ENCODE measurements at places on chromosomes 5 and 9.

- DNase-seq, result no peak
Observed at GRCh38 chr5:43338862-43339261, 25.6 kb upstream of the HMGCS1 start.

- no peak for DNase-seq
Observed at GRCh38 chr5:16315501-16315900, 135.9 kb upstream of the MARCHF11 start.

DNA sequence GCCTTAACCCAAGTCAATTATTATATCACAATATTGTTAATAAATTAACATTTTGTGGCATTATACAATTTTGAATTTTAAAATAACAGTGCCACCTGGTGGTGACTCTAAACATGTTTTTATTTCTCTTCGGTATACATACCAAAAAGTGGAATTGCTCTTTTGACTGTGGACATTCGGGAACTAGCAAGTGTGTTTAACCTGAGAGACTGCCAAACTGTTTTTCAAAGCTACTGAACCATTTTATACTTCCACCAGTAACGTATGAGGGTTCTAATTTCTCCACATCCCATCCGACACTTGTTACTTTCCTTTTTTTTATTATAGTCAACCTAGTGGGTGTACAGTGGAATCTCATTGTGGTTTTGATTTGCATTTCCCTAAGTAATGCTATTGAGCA lies 18.3 kb upstream of the HSDL2 start:
- DNase-seq, result no peak

- DNase-seq, result no peak
Observed at GRCh38 chr5:130836729-130837649, 328.1 kb downstream of the HINT1 start.

- no peak for DNase-seq
Observed at GRCh38 chr5:33487236-33487635, 46.5 kb downstream of the TARS1 start.

DNA sequence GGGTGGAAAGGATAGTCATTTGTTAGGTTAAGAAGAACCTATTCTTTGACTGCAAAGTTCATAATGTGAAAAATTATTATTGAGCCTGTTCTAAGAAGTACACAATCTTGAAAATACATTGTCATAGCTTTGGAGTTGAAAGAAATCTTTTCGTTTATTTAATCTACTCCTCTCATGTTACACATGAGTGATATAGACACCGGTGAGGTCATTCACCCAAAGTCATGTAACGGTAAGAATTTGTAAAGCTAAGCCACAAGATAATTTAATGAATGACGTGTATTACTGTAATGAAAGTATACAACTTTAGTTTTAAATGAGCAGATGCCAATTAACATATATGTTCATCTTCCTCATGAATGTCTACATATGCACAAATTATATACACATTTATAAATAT lies 284.1 kb upstream of the PDE4D start:
- DNase-seq, result no peak

GRCh38 chr9:134516464-134516863 lies 125.1 kb upstream of the COL5A1 start:
- no peak for DNase-seq

DNA sequence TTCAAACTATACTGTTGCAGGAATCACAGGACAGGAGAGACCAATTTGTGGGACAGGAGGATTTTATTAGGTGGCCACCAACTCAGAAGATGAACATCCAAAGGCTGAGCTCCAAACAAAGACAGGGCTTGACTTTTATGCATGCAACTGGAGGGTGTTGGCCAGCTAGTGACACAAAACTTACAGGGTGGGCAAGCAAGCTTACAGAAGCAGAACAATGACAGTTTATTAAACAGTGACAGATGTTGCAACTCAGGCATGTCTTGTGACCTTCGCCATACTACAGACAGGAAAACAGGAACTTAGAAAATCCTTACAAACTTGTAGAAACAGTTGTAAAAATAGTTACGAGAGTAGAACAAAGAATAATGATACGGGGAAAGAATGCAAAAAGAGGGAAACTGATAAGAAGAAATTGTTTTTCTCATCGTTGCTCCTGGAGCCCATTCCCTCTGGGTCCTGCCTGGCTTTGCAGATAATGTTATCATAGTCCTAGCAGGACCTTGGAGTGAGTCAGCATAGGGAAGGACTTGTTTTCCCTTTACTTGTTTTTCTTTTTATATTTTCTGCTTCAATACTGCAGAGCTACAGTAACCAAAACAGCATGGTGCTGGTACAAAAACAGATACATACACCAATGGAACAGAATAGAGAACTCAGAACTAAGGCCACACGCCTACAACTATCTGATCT lies 2083.0 kb upstream of the ACO1 start:
- no peak for DNase-seq

DNA sequence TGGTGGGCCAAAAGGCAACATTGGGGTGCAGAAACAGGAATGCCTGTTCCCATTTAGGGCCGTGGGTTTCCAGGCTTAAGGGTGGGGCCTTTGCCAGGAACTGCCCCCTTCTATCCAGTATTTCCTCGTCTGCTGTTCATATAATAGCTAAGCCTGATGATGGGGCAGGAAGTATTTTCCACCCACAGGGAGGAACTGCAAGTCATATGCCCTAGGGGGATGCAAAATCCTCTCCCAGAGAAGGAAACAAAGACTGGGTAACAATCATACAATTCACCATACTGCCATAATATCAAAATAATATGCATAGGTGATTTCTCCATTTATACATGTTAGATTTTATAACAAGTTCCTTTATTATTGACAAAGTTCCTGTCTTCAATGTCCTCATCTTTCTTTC lies 20.5 kb upstream of the RPS23 start:
- DNase-seq, result no peak

DNA sequence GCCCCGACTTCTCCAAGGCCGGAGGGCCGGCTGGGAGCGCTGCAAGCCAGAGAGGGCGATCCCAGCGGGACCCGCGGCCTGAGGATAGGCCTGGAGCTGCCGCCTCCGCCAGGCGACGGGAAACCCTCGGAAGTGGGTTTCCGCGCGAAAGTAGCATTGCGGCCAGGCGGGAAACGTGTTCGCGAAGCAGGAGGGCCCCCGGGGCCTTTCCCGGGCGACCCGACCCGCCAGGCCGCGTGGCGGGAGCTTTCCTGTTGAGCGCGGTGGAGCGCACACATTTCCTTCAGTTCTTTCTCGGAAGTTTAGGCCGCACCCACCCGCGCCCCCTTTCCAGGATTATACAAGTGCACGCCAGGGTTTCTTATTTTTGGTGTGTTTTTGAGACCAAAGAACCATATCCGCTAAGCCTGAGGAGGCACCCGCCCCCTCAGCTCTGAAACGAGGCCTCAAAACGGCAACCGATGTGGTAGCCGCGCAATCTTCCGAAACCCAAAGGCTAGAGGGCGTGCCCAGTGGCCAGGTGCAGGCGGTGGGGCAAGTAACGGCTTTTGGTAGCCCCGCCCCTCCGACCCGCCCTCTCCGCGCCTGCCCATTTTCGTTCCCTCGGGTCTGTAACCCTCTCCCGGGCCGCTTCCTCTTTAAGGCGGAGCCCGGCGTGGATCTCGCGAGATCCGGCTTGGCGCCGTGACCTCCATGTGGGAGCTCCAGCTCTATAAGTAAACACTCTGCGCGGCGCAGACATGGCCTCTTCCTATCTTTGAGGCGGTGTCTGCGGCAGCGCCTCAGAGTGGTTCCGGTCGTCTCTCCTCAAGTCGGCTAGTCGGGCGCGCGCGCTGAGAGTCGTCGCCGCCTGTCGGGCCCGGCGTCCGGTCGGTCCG lies at the start of gene UHRF2:
UHRF2 (plus strand) TSS at position 713 of the 878 bp plus-strand sequence. CDS start 292 bp downstream, outside the sequence.
- DNase-seq, result peak; percentile 97

- no peak for DNase-seq
Observed at GRCh38 chr9:88927510-88927909, 63.8 kb upstream of the S1PR3 start.

- peak; percentile 49 for DNase-seq
Observed at GRCh38 chr5:177132136-177133095, 1.2 kb upstream of the NSD1 start.

- no peak for DNase-seq
Observed at GRCh38 chr9:137486545-137487453, 27.7 kb upstream of the NSMF start.

DNA sequence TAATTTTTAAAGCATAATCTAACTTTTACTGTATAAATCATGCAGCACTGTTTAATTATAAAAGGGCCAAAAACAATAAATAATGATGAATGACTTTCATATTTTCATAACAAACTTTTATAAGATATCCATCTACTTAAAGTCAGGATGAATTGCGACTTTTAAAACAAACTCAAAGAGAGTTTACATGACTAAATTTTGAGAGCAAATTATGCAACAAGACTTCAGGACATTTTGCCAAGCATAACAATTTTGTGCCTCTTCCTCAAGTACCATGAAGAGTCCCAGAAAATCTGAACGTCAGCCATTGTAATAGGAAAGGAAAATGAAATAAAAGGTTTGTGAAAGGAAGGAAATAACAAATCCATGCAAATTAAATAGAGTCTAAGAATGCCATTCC lies 24.4 kb downstream of the ERAP1 start:
- no peak for DNase-seq

GRCh38 chr9:106745457-106745856 lies 117.5 kb upstream of the ZNF462 start:
- no peak for DNase-seq

DNA sequence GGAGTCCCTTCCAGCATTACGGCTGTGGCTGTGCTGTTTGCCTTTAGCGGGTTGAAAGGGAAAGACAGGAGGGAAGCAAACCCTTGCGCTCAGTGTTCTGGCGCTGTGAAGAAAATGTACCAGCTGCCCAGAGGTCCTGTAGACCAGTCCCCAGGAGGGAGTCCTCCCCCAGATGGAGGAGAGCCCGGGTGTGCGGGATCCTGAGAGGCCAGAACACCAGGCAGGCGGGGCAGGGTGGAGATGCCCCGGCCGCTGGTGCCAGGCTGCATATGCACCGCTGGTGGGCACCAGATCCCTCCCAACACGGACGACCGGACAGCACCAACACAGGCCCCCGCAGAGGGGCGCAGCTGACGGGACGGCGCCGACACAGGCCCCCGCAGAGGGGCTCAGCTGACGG lies 37.2 kb upstream of the SLC9A3 start:
- no peak for DNase-seq

DNA sequence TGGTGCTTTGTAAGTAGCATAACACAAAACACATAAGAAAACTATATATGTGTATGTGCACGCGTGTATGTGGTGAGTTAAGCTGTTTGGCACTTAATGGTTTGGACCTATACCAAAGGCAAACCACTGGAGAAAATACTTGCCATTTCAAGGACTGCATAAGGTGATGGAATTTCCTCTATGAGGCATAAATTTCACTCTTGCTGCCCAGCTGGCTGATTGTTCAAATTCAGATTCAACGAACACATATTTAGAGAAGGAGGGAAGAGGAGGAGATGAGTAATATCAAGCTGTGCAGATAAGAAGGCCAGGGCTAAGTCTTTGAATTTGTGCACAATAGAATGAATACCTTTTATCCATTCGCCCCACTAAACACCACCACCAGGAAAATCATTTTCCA lies 470.6 kb upstream of the MPDZ start:
- no peak for DNase-seq

- DNase-seq, result peak; percentile 27
Observed at GRCh38 chr5:67156976-67157583, 39.5 kb downstream of the CD180 start.

DNA sequence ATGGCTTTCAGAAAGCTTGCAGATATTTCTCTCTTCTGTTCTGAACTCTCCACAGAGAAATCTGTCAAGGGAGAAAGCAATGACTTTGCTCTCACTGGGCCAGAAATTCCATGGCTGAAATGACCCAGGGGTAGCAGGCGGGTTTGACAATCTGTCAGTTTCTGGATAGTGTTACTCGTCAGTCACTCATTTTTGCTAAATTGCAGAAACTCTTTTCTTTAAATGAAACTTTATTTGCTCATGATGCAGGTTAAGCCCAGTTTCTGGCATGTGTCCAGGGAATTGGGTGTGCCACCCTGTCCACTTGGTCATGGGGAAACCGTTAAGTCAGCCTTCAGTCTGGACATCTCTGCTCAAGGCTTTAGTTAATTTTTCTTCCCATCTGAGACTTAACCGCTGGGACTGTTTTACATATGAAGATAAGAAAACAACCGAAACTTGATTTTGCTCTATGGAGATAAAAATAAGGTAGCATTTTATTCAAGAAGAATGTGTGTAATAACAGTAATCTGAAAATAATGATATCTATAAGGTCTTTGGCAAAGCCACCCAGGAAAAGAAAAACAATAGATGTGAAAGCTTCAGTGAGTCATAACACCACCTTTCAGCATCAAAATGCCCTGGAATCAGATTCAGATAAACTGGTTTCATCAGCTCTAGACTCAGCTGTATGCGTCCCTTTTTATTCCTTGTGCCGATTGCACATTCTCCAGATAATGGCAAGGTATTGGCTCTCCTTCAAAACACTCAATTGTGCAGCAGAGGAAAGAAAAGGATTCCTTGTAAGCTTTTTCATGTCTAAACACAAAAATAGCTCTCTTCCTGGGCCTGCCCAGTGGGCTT lies 308.3 kb downstream of the ZSWIM6 start:
- no peak for DNase-seq

DNA sequence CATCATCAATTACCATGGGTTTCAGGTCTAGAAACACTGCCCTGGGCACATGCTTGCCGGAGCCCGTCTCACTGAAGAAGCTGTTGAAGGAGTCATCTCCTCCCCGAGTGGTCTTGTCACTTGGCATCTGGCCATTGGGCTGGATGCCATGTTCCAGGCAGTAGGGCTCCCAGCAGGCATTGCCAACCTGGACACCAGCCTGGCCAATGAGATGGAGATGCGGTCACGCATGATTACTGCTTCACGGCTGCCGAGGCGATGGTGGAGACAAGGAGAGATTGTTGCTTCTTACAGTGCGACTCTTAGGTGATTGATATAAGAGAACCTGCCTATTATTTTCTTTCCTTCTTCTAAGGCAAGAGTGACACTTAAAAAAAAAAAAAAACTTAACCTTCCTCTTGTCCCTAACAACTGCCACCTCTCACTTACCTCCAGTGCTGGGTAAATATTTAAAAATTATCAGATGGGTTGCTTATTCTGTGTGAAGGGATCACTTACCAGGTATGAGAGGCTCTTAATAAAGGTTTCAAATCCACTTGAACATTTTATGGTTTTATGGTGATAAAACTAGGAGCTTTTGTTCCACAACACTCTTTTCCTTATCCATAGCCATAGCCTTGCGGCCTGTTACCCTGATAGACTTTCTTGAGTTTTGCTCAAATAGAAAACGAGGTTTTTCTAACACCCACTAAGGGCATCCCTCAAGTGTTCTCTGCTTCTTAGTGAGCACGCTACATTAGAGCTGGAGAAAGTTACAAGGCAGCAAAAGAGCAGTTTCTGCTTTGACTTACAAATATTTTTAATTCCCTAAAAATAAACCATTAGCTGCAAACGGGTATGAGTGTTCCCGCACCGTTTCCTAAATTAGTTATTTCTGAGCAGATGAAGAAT lies 41.2 kb downstream of the NIM1K start:
- DNase-seq, result no peak

GRCh38 chr5:173577817-173578216 lies 38.6 kb downstream of the BOD1 start:
- DNase-seq, result no peak

DNA sequence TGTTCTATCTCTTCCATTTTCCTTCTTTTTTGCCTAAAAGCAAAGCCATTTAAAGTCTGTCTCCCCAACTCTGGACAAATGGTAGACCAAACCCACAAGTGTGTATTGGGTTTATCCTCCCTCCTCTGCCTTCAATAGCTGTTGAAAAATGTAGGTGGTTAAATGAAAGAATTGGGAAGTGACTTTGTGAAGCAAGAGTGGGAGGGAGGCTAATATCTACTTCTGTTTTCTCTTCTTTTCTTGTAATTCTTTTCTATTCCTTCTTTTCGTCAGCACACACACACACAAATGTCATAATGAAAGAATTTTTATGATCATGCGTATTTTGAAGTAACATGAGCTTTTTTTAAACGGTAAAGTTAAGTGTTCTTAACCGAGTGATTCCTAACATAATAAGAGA lies 3.8 kb downstream of the CCDC152 start:
- no peak for DNase-seq

- no peak for DNase-seq
Observed at GRCh38 chr9:89478821-89479668, 18.9 kb downstream of the SEMA4D start.
